ENCODE measurements at places on chromosomes 4 and X. TPM values are rescaled to one million over a fixed set of nuclear protein-coding genes. Genes with fewer than 3 reads are reported as not detected.

- DNase-seq = no peak
Measured at GRCh38 chr4:129046055-129046959, 47.0 kb downstream of the SCLT1 start.

DNA sequence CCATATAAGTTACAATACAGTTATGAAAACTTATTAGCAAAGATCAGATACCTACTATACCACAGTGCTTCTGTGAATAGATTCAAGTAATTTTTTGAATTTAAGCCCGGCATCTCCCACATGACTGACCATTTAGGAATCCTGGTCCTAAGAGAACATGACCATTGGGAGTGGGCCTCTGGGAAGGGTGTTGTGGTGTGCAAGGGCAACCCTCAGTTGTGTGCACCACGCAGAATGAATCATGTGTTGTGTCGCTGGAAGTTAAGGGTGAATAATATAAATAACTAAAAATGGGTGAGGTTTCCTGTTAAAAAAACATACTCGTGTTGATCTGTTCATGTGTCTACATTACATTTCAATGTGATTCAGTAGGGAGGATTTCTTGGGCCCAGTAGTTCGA, 15.5 kb downstream of the CPE start:
- no peak for DNase-seq

DNA sequence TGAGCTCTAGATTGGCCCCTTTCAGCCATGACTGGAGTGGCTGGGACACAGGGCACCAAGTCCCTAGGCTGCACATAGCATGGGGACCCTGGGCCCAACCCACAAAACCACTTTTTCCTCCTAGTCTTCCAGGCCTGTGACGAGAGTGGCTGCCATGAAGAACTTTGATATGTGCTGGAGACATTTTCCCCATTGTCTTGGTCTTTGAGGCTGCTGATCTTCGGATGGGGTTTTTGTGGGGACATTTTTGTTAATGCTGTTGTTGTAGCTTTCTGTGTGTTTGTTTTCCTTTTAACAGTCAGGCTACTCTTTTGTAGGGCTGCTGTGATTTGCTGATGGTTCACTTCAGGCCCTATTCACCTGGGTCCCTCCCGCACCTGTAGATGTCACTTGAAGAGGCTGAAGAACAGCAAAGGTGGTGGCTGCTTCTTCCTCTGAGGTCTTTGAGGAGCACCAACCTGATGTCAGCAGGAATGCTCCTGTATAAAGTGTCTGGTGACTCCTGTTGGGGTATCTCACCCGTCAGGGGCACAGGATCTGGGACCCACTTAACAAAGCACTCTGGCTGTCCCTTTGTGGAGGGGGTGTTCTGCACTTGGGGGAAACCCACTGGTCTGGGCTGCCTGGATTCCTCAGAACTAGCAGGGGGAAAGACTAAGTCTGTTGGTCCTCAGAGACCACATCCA, 49.6 kb upstream of the GRID2 start:
- no peak for DNase-seq

DNA sequence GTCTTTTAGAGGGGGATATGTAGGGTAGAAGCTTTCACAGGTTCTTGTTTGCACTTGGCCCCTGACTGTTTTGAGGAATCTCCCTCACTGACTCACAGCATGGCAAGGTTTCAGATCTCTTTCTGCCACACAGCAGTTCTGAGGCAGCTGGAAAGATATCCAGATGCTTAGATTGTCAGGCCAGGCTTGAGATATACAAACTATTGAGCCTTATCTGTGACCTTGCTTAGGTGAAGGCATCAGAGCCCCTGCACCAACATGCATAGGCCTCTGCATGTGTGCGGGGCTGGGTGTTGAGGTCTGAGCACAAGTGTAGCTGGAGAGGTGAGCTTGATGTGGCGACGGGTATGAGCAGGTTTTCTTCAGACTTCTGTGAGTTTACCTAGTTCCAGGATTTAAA, 80.9 kb upstream of the MSANTD1 start:
- DNase-seq = no peak

DNA sequence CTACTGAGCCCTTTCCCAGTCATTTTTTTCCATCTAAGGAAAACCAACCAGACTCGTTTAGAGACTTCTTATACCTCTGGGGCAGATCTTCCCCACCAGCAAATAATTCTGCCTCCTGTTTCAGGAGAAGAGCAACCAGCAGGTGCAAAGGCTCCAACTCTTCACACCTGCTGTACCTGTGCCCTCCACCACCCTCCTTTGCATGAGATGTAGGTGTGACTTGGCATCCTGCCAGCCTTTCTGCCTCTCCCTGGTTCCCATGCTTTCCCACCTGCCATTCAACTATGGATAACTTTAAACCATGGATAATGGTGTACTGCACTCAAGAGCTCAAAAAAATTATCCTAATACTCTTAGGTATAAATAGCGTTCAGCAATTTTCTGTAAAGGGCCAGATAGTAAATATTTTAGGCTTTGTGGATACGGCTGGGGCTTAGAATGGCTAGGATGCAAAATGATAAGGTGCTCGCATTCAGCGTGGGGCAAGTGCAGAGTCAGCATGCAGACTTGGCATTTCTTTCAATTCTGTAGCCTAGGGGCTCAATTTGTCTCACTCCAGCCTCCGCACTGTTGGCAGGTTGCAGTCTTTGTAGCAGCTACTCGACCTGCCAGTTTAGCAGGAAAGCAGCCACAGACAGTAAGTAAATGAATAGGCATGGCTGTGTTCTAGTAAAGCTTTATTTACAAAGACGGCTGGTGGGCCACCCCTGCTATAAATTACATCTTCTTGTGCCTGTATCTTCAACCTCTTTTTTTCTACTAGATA, 79.8 kb downstream of the HCCS start:
- no peak for DNase-seq

The TKTL1 gene
- not detected for total RNA-seq

The GPRIN3 gene
- total RNA-seq = 16.0 TPM

The SHISA3 gene
- total RNA-seq = 0.40 TPM

Data from progenitor cell of endocrine pancreas (in vitro differentiated cells).